Activated T-cell treated with anti-CD3 and anti-CD28 coated beads, Interleukin-2, amount 50 U/mL, for 72 hours (primary cell): ENCODE measurements at places on chromosomes 1 and 21.
A peak's percentile ranks its signal among the peaks of the same experiment; 100 is the strongest.

DNA sequence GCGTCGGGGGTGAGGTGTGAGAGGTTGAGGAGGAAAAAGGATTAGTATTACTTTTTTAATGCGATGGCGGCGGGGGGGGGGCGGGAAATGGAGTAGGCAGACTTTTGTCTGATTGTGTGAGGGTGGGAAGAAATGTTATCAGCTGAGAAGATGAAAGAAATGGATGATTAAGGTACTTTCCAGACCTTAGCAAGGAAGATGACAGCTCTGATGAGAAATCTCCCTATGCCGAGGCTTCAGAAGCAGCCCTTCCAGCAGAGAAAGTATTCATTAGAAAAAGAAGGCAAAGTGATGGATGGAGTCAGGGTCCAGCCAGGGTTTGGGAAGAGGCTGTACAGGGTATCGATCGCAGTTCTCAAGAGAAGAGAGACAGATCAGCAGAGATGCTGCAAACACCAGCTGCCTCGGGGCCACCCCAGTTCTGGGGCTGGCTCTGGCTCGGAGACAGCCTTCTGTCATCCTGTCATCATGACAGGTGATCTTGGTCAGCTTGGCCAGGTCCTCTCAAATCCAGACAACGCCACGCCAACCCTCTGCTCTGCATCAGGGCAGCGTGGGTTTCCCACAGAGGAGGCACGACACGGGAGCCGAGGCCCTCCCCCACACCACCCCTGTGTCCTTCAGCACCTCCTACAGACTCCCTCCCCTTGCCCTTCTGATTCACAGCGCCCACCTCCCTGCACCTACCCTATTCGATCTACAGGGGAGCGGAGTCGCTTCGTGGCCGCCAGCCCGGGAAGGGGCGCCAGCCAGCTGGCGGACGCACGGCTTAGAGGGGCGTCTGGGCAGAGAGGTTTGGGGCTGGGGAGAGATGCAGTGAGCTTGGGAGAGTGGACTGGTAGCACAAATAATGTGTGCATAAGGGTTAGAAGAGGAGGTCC lies 674 bp upstream of the ATXN7L2 start:
- peak; percentile 67 for DNase-seq

DNA sequence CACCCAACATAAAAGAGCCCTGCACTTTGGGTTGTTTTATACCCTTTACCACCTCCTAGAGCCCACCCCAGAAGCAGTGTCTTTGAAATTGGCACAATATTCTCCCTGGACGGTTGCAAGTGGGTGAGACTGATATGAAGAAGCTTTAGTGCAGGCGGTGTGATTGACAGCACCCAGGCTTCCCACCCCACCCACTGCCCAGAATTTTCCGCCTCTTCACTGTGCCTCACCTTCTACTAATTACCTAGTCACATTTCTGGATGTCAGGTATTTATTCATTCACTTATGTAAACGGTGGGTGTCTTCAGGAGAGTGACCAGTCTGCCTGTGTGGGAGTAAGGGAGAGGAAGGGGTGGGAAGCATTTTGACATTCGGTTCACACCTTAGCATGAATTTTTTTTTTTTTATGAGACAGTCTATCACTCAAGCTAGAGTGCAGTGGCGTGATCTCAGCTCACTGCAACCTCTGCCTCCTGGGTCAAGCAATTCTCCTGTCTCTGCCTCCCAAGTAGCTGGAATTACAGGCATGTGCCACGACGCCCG lies 1.7 kb upstream of the FAM89A start:
- DNase-seq = no peak

DNA sequence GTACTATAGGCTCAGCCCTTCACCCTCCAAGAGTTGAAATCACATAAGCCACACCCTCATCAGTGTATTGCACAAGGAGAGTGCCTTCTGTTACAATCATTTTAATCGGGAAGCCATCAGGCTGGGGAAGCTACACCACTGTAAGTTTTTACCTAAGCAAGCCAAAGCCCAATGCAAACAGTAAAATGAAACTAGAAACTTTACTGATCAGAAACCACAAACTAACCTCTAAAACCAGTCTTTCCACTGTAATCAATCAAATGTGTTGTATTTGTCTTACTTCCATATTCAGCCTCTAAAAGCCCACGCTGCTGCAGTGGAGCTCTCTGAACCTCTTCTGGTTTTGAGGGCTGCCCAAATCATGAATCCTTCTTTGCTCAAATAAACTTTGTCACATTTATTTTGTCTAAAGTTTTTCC lies 26.2 kb downstream of the CAPN8 start:
- DNase-seq = peak; percentile 22

DNA sequence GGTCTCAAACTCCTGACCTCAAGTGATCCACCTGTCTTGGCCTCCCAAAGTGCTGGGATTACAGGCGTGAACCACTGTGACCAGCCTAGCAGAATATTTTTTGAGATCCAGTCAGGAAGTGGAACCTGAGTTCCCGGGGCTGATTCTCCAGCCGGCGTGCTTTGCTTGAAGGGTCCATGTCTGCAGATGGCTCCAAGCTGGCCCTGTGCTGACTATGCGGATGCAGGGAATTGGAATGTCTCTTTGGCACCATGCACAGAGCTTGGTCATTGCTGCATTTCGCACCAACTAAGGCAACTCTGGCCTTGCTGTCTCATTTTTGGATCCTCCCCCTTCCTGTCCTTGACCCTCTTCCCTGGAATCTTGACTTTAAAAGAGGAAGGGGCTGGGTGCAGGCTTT lies 28.1 kb downstream of the ARHGEF10L start:
- no peak for DNase-seq

GRCh38 chr1:38558055-38558454 lies 301.5 kb downstream of the RRAGC start:
- DNase-seq = no peak

DNA sequence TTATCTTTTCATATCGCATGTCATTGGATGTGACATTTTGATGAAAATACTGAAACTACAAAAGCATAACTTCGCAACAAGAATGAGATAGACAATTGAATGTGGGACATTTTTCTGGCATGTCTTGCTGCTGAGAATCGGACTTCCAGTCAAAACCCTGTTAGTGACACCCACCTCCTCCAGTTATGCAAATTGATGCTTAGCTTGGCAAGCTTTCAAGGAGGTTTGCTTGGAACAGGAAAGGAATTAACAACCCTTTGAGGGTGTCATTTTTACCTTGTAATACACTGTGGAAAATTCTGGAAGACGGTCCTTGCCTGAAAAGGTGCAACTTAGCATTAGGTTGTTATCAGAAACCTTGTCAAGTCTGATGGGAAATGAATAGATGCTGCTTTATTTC lies 38.8 kb upstream of the FAM3B start:
- DNase-seq = no peak

- DNase-seq = no peak
Observed at GRCh38 chr1:10225573-10225972, 15.2 kb downstream of the KIF1B start.

DNA sequence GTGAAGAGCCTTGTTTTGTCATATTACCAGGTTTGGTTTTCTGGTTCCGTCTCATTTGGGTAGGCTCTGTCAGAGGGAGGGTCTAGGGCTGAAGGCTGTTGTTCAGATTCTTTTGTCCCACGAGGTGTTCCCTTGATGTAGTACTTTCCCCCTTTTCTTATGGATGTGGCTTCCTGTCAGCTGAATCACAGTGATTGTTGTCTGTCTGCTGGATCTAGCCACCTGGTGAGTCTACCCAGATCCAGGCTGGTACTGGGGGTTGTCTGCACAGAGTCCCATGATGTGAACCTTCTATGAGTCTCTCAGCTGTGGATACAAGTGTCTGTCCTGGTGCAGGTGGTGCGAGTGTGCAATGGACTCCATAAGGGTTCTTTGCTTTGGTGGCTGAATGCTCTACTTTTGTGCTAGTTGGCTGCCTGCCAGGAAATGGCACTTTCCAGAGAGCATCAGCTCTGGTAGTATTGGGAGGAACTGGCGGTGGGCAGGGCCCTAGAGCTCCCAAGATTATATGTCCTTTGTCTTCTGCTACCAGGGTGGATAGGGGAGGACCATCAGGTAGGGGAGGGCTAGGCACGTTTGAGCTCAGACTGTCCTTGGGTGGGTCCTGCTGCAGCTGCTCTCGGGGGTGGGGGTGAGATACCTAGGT lies 246.0 kb downstream of the RYR2 start:
- no peak for DNase-seq
